Karpas-422 (cell line): ENCODE measurements at places on chromosomes 4 and X. TPM values are rescaled to one million over a fixed set of nuclear protein-coding genes. Genes with fewer than 3 reads are reported as not detected.

TRIML2 gene
- total RNA-seq: not detected in 2 replicates

SLC9B1 gene
- 0.97 and 1.4 TPM in 2 replicates for total RNA-seq

ERVMER34-1 gene
- not detected in 2 replicates for total RNA-seq

ADGRG2 gene
- not detected in 2 replicates for total RNA-seq

ENPEP gene
- total RNA-seq: not detected in 2 replicates

TEX13C gene
- total RNA-seq: not detected in 2 replicates

NRK gene
- not detected in 2 replicates for total RNA-seq

TEX13D gene
- total RNA-seq: 0.82 and 2.0 TPM in 2 replicates

DCAF4L1 gene
- total RNA-seq: 0.36 and 0.56 TPM in 2 replicates

NUDT11 gene
- total RNA-seq: not detected in 2 replicates

CSN1S1 gene
- not detected in 2 replicates for total RNA-seq

DNA sequence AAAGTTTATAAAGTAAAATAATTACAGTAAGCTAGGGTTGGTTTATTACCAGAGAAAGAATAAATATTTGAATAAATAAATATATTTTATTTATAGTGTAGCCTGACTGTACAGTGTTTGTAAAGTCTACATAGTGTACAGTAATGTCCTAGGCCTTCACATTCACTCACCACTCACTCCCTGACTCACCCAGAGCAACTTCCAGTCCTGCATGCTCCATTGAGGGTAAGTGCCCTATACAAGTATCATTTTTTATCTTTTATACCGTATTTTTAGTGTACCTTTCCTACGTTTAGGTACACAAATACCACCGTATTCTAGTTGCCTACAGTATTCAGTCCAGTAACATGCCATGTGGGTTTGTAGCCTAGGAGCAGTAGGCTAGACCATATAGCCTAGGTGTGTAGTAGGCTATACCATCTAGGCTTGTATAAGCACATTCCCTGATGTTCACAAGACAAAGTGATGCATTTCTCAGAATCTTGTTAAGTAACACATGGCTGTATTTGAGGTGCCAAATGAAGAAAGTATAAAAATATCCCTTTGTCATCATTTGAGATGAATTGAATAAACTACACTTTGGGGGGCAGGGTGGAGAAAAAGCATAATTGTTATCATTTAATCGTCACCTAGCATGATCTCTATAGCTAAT, 14.7 kb upstream of the KLHL8 start:
- no peaks in the 10 kb centered on the region for H3K36me3 ChIP-seq
- no peak overlapping the region for H3K27ac ChIP-seq
- H3K4me1 ChIP-seq: peaks cover 8% of the 10 kb centered on the region
- peak overlapping the region; percentile 64 for H3K4me3 ChIP-seq
- DNase-seq: no peak

GRCh38 chr4:171812333-171812664, 905 bp upstream of the GALNTL6 start:
- no peak overlapping the region for H3K4me3 ChIP-seq
- DNase-seq: no peak
- H3K27me3 ChIP-seq: no peaks in the 10 kb centered on the region
- no peaks in the 10 kb centered on the region for H3K36me3 ChIP-seq
- no peak overlapping the region for H3K27ac ChIP-seq

- no peak overlapping the region for H3K4me3 ChIP-seq
- no peaks in the 10 kb centered on the region for H3K36me3 ChIP-seq
- no peaks in the 10 kb centered on the region for H3K4me1 ChIP-seq
- no peak for DNase-seq
- no peaks in the 10 kb centered on the region for H3K27me3 ChIP-seq
- no peak overlapping the region for H3K27ac ChIP-seq
Measured at GRCh38 chrX:4708970-4709760, 995.7 kb upstream of the PRKX start.

- H3K36me3 ChIP-seq: no peaks in the 10 kb centered on the region
- H3K4me1 ChIP-seq: no peaks in the 10 kb centered on the region
- no peak for DNase-seq
- H3K27me3 ChIP-seq: no peaks in the 10 kb centered on the region
- no peak overlapping the region for H3K4me3 ChIP-seq
Measured at GRCh38 chr4:175306436-175306835, 388.3 kb downstream of the ADAM29 start.

GRCh38 chrX:80471582-80471981, 51.3 kb downstream of the TENT5D start:
- H3K4me1 ChIP-seq: no peaks in the 10 kb centered on the region
- H3K4me3 ChIP-seq: no peak overlapping the region
- no peaks in the 10 kb centered on the region for H3K36me3 ChIP-seq
- no peak for DNase-seq

DNA sequence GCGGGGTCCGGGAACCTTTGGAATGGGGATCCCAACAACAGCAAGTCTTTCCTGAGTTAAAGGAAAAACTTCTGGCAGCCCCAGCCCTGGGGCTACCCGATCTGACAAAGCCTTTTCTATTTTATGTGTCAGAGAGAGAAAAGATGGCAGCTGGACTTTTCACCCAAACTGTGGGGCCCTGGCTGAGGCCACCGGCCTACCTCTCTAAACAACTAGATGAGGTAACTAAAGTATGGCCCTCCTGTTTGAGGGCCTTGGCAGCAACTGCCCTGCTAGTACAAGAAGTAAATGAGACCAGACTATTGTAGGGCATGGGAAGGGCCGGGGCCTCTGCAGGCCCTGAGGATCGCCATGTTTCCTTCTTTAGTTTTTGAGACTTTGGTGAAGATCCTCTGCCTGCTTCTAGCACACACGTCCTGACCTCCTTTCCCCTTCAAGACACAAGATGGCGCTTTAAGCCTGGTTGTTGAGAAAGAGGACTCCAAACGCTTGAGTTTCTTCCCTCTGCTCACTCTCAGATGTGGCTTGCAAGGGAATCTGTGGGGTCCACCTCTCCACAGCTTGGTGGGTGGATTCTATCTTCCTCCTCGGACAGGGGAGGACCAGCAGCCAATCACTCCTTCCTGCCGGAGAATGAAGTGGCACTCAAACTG, 18.5 kb upstream of the DRD5 start:
- H3K27ac ChIP-seq: no peak overlapping the region
- peak; percentile 88 for DNase-seq
- H3K4me3 ChIP-seq: no peak overlapping the region

- H3K27me3 ChIP-seq: no peaks in the 10 kb centered on the region
- H3K27ac ChIP-seq: no peak overlapping the region
- no peak for DNase-seq
- H3K36me3 ChIP-seq: no peaks in the 10 kb centered on the region
- H3K4me3 ChIP-seq: no peak overlapping the region
Measured at GRCh38 chrX:49249616-49250015, 14.3 kb downstream of the CCDC22 start.

DNA sequence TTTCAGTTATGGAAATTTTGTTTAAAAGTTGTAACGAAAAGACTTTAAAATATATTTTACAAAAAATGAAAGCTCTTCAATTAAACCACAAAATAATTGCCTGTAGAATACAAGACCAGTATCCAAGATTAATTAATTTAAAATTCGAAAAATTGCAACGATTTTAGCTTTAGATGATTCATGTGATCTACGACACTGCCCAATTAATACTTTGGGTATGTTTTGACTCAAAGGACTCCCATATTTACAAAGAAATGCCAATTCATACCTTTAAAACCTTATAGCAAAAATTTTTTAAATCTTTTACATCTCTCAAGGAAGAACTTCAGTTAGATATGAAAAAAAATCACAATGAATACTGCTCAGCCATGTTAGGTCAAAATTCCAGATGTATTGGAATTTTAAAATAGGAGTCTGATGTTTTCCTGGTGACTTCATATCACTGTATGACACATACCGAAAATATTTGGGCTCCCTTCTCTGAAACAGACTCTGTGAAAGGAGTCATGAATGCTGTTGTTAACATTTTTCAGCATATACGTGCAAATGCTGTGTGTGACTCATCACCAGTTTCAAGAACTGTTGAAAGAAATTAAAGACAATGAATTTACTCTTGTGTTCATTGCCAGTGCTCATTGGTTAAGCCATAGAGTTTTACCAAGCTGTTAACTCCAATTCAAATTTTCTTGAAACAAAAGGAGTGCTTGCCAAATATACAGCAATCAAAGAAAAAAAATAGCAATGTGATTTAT, 13.8 kb upstream of the SMS start:
- H3K4me3 ChIP-seq: no peak overlapping the region
- no peaks in the 10 kb centered on the region for H3K27me3 ChIP-seq
- no peaks in the 10 kb centered on the region for H3K36me3 ChIP-seq
- DNase-seq: no peak

DNA sequence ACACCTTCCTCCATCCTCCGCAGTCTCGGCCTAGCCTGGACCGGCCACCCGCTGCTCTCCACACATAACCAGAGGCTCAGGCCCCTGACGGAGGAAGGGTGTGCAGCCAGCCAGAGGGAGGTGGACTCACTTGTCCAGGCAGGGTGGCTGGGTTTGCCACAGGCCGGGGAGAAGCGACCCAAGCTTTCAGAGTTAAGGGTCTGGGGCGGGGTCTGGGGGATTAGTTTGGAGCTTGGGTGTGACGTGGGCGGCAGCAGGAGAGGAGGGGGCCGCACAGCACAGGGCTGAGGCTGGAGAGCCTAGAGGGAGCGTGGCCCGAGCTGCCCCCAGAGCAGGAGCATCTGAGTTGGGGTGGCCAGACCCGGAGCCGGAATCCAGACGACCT, 22.4 kb upstream of the CPLX1 start:
- no peak overlapping the region for H3K4me3 ChIP-seq
- no peaks in the 10 kb centered on the region for H3K27me3 ChIP-seq
- H3K27ac ChIP-seq: no peak overlapping the region
- no peak for DNase-seq

DNA sequence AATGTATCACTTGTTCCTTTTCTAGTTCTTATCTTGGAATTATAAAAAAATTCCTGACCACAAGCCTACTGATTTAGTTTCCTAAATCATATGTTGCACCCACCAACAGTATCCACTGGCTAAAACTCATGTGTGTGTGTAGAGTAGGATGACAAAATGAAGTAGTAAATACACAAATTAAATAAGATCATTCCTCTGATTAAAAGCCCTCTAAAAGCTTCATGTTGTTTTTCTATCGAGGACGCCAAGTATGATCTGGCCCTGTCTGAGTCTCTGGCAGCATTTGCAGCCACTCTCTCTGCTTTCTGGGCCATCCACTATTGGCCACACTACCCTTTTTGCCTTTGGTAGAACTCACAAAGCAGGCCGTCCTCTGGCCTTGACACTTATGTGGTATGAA, 183.4 kb downstream of the PACRGL start:
- H3K27me3 ChIP-seq: no peaks in the 10 kb centered on the region
- no peak for DNase-seq
- H3K36me3 ChIP-seq: no peaks in the 10 kb centered on the region
- H3K4me1 ChIP-seq: no peaks in the 10 kb centered on the region
- no peak overlapping the region for H3K27ac ChIP-seq

DNA sequence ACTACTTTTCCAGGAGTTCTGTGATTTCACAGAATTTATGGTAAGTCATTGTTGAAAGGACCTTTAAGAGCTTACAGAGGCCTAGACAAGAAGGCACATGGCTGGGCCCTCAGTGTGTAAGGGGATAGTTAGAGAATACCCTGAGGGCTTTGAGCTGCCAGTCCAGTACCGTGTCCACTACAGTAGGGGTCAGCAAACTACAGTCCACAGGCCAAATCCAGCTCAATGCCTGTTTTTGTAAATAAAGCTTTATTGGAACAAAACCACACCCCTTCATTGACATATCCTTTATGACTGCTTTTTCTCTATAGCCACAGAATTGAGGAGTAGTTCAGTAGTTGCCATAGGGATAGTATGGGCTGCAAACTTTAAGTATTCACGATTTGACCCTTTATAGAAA, 176.2 kb downstream of the MID1 start:
- no peak overlapping the region for H3K4me3 ChIP-seq
- H3K27ac ChIP-seq: no peak overlapping the region
- no peaks in the 10 kb centered on the region for H3K27me3 ChIP-seq
- no peak for DNase-seq
- H3K4me1 ChIP-seq: no peaks in the 10 kb centered on the region
- no peaks in the 10 kb centered on the region for H3K36me3 ChIP-seq
